ENCODE measurements at places on chromosomes 4 and X.

- DNase-seq: no peak
Measured at GRCh38 chr4:105191621-105192210, 45.0 kb downstream of the TET2 start.

- DNase-seq: no peak
Measured at GRCh38 chrX:124433186-124433585, 86.8 kb downstream of the SH2D1A start.

DNA sequence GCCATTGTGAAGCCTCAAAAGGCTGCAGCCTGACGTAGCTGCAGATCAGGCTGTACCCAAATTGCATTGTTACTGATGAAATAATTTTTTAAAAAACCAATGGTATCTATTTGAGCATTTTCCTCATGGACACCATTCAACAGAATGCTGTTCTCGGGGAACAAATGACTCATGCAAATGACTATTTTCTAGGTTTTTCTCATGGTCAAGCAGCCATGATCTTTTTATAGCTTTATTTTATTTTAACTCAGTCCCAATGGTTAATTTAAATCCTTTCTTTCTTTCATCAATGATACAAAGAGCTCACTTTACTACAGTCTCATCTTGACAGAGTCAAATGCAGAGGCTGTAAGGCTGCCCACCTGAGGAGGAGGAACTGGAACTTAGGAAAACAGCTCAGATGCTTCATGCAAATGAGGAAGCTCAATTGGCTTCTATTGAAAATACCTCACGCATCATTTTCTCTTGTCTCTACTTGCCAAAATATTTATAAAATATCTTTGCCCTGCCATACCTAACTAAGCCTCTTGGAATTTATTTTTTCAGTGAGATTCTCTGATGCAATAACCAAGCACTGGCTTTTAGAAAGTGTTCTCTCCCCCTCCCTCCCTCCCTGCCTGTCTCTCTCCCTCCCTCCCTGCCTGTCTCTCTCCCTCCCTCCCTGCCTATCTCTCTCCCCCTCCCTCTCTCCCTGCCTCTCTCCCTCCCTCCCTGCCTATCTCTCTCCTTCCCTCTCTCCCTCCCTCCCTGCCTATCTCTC, 81.0 kb downstream of the SORBS2 start:
- no peak for DNase-seq

DNA sequence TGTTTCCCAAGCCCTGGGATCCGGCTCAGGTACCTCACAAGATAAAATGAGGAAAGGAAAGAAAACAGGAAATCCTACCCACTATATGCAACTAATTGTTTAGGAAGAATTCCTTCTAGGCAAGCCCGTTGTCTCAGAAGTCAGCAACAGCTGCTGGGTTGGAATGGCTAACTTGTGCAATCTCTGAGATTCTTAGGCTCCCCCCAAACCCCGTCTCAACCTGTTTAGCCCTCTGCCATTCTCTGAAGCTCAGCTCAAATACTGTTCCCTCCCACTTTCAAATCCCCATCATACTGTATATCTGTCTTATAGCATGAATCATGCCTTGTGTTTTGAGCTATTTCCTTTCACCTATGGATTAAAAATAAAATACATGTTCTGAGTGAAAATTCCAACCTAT, 28.9 kb downstream of the STARD8 start:
- no peak for DNase-seq

- no peak for DNase-seq
Measured at GRCh38 chr4:183391204-183391603, 53.2 kb upstream of the CDKN2AIP start.

GRCh38 chrX:51614353-51615012, 4.2 kb downstream of the CENPVL3 start:
- DNase-seq: no peak

- no peak for DNase-seq
Measured at GRCh38 chr4:40719008-40719623, 30.6 kb upstream of the NSUN7 start.

DNA sequence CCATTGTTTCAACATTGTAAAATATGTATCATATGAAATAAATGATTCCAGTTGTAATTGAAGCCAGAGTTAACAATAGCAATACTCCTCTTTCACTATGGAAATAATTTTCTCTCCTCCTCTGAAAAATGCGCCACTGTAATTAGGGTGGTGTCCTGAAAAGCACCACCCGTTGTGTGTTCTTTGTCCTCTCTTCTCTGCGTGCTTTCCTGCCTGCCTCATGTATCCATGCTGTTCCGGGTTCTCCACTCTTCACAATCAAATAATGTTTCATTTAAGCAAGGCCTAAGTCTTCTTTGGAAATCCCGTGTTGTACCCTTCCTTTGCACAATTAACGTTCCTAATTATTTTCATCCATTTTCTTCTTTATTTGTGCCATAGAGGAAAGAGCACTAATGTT, 293.3 kb downstream of the ADGRL3 start:
- DNase-seq: no peak

DNA sequence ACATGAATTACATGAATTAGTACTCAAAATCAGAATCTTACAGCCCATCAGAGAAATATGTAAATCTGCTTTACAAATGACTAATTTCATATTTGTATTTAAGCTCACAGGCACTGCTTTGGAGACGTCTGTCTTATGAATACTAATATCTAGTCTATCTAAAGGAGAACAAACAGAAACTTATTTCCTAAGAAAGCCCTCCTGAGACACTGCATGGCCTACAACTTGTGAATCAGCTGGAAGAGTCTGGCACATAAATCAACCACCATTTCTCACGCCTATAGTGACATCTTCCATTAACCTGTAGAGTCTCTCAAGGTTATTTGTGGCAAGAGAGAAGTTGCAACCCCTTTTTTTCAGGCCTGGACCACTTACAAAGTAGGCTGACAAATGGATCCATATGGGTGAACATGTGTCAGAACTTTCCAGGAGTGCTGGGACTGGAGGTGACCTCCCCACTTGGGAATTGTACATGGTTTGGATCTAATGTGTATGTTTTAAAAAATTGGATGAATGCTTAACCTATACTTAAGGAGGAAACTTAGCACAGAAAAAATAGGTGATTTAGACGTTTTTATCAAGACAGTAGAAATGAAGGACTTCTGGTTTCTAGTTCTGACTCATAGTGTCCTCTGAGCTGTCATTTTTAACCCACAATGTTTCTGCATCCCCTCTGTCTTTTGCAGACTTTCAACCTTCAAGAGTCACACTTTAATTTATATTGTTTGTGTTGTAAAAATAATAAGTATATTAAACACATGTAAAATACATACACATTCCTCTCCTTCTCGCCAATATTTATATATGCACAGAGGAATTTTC, 83.2 kb upstream of the ARHGAP24 start:
- no peak for DNase-seq

DNA sequence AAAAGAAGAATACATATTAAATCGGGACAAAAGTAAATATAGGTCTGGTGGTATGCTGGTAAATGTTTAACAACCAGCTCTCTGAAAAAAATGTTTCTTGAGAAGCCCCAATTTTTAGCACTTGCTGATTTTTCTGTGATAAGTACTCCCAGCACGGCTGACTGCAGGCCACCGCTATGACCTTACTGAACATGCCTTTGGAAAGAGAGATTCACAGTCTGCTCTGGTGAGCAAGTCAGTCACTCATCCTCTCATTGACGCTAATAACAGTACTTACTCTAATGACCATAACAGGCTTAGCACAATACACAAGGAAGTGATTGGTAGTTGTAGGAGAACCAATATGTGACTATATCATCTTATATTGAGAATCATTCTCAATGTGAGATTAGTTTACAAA, 98.9 kb upstream of the BLTP1 start:
- no peak for DNase-seq

GRCh38 chr4:89001647-89002445, 55.1 kb downstream of the FAM13A start:
- DNase-seq: no peak

GRCh38 chr4:26088433-26088928, 174.5 kb downstream of the SMIM20 start:
- DNase-seq: no peak

Measured in activated CD8-positive, alpha-beta memory T cell treated with anti-CD3 and anti-CD28 coated beads, Interleukin-2, amount 50 U/mL, for 4 hours (primary cell).